ENCODE measurements at places on chromosomes 16 and 17. TPM values are rescaled to one million over a fixed set of nuclear protein-coding genes. Genes with fewer than 3 reads are reported as not detected.

- DNase-seq: no peak
These were observed 33.1 kb downstream of the N4BP1 start for GRCh38 chr16:48576927-48577326.

DNA sequence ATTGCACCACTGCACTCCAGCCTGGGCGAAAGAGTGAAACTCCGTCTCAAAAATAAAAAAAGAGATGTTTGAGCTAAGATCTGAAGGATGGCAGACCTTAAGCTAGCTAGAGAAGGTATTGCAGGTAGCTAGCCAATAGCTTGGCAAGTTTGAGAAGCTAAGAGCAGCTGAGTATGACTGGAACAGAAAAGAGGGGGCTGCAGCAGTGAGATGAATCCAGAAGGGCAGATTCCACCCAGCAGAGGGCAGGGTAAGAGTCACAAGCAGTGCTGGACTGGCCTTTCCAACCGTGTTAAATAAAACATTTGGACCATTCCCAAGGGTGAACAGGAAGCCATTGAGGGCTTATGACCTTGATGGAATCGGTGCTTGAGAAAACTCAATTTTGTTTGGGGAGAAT is 5.7 kb upstream of the PHAF1 start:
- DNase-seq: no peak

- no peak for DNase-seq
These were observed 217.4 kb downstream of the HAPSTR1 start for GRCh38 chr16:9308850-9309249.

DNA sequence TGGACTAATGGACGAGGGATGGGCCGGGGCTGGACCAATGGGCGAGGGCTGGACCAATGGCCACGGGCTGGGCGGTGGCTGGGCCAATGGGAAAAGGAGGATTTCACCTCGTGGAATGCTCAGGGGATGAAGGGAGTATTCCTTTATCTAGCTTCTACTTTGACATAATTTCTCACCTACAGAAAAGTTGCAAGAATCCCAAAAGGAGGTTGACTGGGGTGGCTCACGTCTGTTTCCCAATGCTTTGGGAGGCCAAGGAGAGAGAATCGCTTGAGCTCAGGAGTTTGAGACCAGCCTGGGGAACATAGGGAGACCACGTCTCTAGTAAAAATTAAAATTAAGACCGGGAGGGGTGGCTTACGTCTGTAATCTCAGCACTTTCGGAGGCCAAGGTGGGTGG is 5.7 kb upstream of the FLYWCH1 start:
- DNase-seq: no peak

- DNase-seq: no peak
These were observed 4.9 kb downstream of the GRIN2C start for GRCh38 chr17:74854792-74855191.

- no peak for DNase-seq
These were observed 64.5 kb downstream of the TANGO6 start for GRCh38 chr16:68907781-68908181.

GRCh38 chr16:14409563-14409962 is 220.5 kb downstream of the PARN start:
- no peak for DNase-seq

Gene TRIM16
- total RNA-seq: 24.9 TPM

Gene MMP28
- 1.5 TPM for total RNA-seq

Gene CES5A
- total RNA-seq: not detected

Gene NPIPB4
- total RNA-seq: 25.0 TPM

Gene GNG13
- not detected for total RNA-seq

Gene PRSS8
- total RNA-seq: not detected

Gene MYCBPAP
- total RNA-seq: 0.55 TPM

Measured in left ventricle myocardium superior (tissue), 1 donor.